ENCODE measurements at places on chromosomes 7 and 10.

GRCh38 chr7:39249635-39250152, 272.0 kb downstream of the POU6F2 start:
- DNase-seq: no peak

GRCh38 chr10:132512693-132513345, 24.8 kb upstream of the INPP5A start:
- no peak for DNase-seq

DNA sequence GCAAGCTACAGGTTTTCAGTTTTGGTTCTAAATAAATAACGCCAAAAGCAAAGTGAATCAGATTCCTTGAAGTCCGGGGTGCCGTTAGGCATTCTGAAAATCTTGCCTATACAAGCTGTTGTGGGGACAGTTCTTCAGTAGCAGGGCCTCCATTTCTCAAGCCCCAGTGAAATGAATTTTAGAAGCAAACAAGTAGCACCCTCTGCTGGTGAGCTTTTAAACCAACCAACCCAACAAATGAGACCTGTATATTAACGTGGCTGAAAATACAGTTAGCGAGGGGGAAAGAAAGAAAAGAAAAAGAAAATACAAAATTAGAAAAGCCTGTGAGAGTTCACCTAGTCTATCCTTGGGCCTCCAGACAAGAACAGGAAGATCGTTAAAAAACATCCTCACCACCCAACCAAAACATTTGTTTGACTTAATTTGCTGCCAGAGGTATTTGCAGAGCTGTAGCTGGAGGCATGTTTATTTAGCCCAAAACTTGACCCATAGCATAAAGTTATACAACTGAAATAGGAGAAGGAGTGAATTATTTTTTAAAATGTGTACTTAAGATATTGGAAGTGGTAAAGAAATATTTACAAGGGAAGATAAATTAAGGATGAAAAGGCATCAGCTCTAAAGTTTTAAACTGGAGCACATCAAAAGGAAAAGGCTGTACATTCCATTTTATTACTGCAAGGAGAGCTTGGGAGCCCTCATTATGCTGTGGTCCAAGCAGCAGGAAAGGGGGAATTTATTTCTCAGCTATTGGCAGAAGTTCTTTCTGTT, 98.9 kb downstream of the DYNC1I1 start:
- DNase-seq: no peak

DNA sequence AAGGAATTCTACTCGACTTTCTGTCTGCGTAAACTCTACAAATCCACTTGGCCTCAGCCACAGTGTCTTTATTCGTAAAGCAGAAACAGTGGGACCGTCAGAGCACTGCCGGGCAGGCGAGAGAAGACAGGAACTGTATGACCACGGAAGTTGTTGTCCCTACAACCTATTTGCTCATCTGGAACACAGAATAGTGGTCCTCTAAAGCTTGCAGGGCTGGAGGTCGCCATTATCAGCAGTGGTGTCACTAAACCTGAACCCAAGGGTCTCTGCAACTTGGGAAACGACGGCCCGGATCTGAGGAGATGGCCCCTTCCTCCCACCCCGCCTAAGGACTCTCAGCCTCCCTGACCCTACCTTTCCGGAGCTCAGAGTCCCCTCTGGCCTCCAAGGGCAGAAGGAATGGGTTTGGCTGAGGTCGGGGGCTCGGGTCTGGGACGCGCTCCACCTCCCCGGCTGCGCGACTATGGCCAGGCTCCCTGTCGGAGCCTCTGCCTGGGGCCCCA, 442 bp downstream of the STYXL1 start:
- DNase-seq: no peak

- no peak for DNase-seq
These were observed 10.1 kb downstream of the PSAP start for GRCh38 chr10:71840958-71841335.

GRCh38 chr7:70782796-70783195, 349.1 kb upstream of the GALNT17 start:
- DNase-seq: no peak
